ENCODE measurements at places on chromosomes 6 and 20.

- DNase-seq = no peak
Observed at GRCh38 chr6:69988458-69989126, 122.2 kb downstream of the COL19A1 start.

DNA sequence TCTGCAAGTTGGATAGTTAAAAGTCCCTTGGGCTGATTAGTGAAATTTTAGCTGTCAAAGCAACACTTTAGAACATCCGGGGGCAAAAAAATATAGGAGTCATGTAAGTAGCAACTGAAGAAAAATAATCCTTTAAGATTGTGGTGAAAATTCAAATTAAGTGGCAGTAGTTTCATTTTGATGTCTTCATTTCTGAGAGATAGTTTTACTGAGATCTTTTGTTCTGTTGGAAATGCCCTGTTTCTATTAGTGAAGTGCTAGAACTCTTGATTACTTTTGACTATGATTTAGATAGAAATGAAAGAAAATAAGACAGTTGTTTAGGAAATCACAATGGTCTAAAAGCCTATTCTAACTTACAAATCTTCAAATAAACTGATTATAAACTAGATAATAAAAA, 587.3 kb upstream of the MMS22L start:
- no peak for DNase-seq

DNA sequence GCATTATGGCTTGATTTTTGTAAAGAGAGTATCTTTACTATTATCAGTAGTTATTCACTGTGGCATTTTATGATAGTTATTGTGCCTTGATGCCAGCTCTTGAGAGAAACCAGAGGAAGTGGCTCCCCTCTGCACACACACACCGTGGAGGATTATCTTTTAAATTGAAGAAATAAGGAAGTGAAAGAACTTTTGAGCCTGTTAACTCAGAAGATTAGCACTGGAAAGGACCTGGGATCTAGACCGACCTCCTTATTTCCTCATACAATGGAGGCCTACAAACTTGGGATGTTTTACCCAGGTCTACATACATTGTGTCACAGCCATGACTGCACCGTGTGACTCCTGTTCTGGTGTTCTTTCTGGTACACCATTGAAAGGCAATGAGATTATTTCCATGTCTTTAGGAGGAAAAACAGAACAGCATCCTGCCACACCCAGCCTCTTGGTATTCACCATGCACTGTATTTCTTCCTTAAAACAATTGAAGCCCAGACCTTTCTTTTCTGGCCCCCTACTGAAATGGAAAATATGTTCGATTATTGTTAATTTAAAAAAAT, 40.6 kb downstream of the HECA start:
- DNase-seq = no peak

GRCh38 chr6:43723737-43724295, 36.2 kb upstream of the MRPS18A start:
- DNase-seq = peak; percentile 77

- no peak for DNase-seq
Observed at GRCh38 chr20:5821627-5822215, 71.5 kb downstream of the SHLD1 start.

DNA sequence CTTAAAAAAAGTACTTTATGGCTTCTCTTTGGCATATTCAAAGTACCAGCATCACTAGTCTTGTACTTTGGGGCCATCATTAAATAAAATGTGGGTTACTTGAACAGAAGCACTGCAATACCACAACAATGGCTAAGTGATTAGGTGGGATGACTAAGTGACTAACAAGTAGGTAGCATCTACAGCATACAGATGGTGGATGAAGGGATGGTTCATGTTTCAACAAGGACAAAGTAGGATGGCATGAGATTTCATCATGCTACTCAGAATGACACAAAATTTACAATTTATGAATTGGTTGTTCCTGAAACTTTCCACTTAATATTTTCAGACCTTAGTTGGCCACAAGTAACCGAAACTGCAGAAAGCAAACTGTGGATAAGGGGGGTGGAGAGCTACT, 7.7 kb downstream of the MPC1 start:
- DNase-seq = no peak
